Activated naive CD8-positive, alpha-beta T cell treated with anti-CD3 and anti-CD28 coated beads, Interleukin-2, amount 10 ng/mL, durations not matched to agents 7 days and 5 days (primary cell): ENCODE measurements at places on chromosomes 4 and X.

GRCh38 chrX:103519389-103519788, at the start of gene RAB40A:
Gene RAB40A, minus strand, starts transcription at chrX:103519489. Its CDS starts 18,733 bp downstream, at chrX:103500756.
- no peak for DNase-seq

DNA sequence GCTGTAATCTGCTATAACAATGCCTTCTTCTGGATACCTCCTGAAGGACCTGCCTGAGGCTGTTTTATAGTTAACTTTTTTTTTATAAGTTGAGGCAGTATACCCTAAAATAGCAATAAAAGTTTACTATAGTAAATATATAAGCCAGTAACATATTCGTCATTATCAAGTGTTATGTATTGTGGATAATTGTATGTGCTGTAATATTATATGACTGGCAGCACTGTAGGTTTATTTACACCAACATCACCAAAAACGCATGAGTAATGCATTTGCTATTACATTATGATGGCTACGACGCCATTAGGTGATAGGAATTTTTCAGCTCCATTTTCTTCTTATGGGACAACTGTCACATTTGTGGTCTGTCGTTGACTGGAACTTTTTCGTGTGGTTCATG, 237.2 kb upstream of the PITX2 start:
- DNase-seq = no peak

DNA sequence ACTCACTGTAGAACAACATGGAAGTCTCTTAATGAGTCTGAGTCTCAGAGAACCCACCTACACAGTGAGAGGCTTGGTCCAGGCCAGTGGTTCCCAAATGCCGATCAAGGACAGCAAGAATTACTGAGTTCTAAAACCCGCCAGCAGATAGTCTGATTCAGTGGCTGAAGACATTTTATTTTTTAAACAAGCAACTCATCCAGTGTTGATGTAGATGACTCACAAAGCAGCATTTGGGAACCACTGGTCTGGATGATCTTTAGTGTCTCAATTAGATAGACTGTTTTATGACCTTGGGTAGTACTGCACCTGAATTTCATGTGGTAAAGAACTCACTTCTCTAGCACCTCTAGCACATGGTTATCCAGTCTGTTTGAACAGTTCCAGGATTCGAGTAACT, 193.6 kb downstream of the FBXW7 start:
- DNase-seq = no peak

DNA sequence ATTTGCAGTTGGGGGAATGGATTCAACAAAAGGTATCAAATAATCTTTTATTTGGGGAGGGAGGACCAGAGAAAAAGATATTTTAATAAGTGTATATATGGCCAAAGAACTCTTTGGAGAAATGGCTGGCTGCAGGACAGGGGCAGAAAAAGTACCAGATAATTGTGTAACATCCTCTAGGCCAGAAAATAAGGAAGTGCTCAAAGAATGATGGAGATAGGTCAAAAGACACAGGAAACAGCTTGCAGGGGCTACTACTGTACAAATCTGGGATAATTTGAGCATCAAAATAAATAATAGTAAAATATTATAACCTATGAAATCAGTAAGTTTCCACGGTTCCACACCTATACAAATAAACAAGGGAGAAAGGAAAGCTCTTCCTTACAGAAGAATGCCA, 34.8 kb downstream of the KLHL5 start:
- DNase-seq = no peak

GRCh38 chrX:38694394-38694793, 106.9 kb upstream of the MID1IP1 start:
- no peak for DNase-seq

GRCh38 chr4:14254252-14254651, 626.7 kb upstream of the BOD1L1 start:
- no peak for DNase-seq

- no peak for DNase-seq
Measured at GRCh38 chr4:69490271-69490670, 5.4 kb downstream of the UGT2B4 start.

DNA sequence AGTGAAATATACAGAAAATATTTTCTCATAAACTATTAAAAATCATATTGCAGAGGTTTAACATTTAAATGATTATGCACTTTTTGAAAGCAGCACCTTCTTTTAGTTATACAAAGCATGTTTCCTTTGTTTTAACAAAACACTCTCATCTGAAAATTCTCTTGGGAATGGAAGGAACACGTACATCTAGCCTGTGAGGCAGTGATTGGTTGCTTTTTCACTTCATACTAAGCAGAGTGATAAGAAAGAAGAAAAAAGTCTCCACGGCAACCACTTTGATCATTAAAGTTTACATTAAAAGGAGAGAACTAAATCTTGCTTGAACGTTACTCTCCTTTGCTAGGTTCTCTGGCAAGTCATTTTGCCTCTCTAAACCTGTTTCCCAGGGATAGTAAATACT, 41.7 kb upstream of the H2AZ1 start:
- DNase-seq = no peak
